ENCODE measurements at places on chromosomes 5 and 9. TPM values are rescaled to one million over a fixed set of nuclear protein-coding genes. Genes with fewer than 3 reads are reported as not detected.

DNA sequence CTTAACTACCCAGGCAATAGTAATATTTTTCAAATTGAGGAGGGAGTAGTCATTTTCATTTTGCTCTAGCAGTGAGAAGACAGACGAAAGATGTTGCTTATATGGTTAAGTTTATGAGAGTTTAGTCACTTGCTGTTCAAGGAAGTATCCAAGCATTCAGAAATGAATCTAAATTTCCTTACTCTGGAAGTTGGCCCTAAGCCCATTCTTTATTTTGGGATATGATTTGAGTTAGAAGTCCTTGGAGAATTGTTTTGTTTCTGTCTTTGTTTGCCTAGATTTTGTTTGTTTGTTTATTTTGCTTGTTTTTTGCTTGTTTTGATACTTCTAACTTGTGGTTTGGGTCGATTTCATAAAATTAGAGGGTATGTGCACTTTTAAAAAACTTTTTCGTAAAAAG is 146.4 kb upstream of the FGF10 start:
- no peak for DNase-seq

DNA sequence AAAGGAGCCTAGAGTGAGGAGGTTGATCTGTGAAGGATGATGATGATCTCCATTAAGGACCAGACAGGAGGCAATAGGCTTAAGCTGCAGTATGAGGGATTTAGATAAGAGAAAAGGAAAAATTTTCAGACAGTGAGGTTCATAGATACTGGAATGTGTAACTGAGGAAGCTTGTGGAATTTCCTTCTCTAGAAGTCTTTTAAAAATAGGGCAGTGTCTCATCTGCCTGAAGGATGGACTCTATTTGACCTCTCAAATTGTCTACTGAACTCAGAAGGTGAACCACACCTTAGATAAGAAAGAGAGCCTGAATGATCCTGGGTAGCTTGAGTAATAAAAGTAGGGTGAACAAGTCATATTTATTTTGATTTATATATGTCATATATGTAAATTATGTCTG is 148.2 kb upstream of the CDKN2B start:
- DNase-seq, result no peak

- DNase-seq, result no peak
Measured at GRCh38 chr9:111604054-111604615, 4.7 kb upstream of the PTGR1 start.

GRCh38 chr5:171092194-171092593 is 216.9 kb upstream of the TLX3 start:
- DNase-seq, result no peak

The PLPP7 gene
- total RNA-seq, result 2.6 TPM

The FKBP15 gene
- total RNA-seq, result 17.2 TPM

The TAF11L5 gene
- total RNA-seq, result not detected

Measured in kidney epithelial cell (primary cell).